HFF-Myc (cell line): ENCODE measurements at places on chromosomes 2 and 18.

DNA sequence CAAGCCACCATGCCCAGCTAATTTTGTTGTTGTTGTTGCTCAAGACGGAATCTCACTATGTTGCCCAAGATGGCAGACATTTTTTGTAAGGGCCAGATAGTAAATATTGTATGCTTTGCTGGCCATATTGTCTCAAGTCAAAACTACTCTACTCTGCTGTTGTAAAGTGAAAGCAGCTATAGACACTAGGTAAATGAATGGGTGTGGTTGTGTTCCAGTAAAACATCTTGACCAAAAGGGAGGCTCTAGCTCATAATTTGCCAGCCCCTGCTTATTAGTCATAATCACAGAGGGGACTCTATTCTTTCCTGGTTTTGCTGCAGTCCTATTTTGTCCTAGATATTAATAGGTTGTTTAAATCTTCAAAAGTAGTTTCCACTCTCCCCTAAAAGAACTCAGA is 24.5 kb downstream of the MAPRE3 start:
- no peak for DNase-seq

DNA sequence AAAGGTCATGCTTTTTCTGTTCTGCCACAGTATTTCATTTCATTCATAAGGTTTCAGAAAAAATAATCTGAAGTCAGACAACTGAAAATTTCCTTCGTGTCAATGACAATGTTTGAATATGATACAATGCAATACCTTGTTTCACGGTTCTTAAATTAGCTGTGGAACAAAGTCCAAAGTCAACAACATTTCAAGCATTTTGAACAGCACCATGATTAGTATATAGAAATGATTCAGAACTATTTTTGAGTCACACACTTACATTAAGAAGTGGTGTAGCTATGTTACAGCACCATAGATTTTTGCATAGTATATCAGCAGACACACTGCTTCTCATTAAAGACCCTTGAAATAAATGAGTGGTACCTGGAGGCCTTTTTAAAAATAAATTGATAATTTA is 178.3 kb upstream of the DSEL start:
- DNase-seq: no peak

- DNase-seq: no peak
Measured at GRCh38 chr2:71634567-71634966, 181.2 kb downstream of the DYSF start.

DNA sequence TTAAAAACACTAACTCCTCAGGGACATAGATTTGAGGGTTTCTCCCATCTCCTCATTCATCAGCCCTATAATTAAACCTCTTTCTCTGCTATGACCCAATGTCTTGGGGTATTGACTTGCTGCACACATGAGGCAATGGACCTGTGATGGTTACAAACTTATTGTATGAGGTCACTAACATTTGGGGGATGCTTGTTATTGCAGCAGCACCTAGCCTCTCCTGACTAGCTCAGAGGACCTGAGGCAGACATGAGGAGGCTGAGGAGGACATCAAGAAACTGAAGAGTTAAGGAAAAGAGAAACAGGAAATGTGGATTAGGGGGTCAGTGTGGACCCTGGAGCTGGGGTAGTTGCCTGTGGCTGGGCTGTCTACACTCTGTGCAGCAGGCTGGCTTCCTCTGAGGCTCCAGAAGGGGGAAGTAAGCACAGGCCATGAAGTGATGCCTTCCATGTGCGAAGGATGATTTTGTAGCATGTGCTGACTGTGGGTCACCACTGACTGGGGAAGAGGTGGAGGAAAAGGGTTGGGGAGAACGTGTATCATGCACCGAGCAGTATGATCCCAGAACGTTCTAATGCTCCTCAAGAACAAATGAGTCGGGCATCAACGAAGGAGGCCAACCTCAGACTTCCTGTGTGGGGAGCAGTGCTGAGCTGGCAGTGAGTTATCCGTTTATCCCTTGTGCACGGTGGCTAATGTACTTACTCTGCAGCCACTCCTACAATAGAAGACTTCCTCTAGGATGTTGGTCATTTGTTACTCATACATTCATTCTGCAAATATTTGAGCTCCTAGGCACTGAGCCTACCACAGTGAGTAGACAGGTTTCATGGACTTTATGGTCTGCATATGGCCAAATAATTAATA is 42.1 kb upstream of the RFX8 start:
- peak; percentile 87 for DNase-seq

DNA sequence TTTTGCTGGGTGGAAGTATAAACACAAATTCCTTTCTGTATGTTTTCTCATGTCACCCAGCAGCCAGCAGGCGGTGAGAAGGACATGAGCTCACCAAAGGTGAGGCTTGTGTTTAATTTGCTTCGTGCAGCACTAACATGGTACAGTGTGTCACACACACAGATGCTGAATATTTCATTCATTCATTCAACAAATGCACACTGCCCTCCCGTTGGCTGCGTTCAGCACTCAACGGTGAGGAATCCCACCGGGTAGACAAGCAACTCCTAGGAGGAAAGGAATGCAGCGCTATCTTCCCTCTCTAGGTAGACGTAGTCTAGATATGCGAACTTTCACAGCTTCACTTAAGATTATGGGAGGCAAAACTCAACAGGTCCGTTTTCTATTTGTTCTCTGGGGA is 85.1 kb downstream of the LONRF2 start:
- no peak for DNase-seq

- no peak for DNase-seq
Measured at GRCh38 chr18:27042177-27042576, 142.9 kb downstream of the CHST9 start.

DNA sequence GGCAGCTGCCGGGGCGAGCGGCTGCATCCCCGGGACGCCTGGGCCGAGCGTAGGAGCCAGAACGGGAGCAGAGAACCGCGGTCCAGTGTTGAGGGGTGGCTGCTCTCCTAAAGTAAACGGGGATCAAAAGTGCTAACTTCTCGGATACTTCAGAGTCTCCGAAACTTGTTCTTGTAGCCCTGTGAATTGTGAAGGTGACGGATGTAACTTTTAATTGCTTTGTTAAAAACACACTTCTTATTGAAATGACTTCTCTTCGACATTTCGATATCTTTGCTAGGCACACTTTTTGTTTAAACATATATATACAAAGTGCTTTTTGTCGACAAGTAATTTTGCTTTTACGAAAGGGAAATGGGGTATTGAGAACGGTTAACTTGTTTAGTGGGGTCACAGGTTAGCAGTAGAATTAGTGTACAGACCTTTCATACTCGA is 540 bp downstream of the ATP9B start:
- DNase-seq: no peak

DNA sequence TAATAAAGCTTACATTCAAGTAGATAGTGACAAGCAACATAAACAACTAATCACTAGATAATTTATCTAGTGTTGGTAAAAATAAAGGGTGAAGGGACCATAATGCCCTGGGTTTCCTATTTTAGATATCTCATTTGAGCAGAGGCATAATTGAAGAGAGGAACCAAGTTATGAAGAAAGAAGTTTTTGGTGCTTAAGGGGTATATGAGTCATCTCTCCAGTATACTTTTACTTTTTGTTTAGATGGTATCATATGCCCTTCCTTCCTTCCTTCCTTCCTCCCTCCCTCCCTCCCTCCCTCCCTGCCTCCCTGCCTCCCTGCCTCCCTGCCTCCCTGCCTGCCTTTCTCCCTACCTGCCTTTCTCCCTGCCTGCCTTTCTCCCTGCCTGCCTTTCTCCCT is 1053.5 kb upstream of the CELF4 start:
- DNase-seq: no peak

DNA sequence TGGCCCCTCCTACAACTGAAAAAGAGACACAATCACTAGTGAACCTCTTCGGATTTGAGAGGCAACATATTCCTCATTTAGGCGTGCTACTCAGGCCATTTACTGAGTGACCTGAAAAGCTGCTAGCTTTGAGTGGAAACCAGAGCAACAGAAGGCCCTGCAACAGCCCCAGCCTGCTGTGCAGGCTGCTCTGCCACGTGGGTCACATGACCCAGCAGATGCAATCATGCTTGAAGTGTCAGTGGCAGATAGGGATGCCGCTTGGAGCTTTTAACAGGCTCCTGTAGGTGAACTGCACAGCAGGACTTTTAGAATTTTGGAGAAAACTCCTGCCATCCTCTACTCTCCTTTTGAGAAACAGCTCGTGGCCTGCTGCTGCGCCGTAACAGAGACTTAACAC is 578.6 kb upstream of the RAB6C start:
- DNase-seq: no peak

GRCh38 chr2:76413436-76413835 is 702.7 kb upstream of the GCFC2 start:
- no peak for DNase-seq

DNA sequence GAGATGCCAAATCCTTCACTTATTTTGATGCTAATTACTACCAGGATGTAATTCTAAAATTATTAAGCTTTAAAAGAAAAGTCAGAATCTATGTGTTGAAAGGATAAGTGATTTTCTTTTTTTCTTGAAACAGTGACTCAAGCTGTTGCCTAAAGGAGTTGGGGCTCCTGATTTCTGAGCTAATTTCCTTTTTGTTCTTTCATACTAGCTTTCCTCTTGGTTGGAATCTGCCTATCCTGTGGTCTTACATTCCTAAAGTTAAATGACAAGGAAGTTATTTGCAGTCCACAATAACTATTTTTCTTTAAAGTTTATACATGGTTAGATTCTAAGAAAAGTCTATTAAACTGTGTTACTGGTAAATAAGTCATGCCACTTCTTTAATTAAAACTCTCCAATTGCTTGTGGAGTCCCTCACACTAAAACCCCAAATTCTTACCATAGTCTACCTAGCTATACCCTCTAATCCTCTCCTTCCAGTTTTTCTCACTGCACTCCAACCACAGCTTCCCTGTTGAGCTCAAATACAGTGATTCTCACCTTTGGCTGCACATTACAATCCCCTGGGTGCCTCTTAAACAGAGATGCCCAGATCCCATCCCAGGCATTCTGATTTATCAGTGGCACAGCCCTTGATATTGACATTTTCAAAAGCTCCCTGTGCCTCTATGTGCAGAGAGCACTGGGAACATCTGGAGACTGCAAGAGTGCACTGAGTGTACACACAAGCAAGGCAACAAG is 63.3 kb upstream of the EFEMP1 start:
- no peak for DNase-seq

DNA sequence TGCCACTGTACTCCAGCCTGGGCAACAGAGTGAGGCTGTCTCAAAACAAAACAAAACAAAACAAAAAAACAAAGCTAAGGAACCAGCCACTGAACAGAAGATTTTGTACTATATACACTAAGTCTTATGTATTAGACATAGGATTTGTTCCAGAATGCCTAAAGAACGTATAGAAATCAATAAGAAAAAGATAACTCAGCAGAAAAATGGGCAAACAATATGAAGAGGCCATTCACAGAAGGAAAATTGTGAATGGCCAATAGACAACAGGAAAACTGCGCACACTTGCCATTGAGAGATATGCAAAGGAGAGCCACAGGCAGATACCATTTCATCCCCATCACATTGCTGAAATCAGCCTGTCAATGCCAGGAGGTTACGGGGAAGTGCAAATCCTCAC is 14.9 kb upstream of the UBE2F start:
- no peak for DNase-seq

DNA sequence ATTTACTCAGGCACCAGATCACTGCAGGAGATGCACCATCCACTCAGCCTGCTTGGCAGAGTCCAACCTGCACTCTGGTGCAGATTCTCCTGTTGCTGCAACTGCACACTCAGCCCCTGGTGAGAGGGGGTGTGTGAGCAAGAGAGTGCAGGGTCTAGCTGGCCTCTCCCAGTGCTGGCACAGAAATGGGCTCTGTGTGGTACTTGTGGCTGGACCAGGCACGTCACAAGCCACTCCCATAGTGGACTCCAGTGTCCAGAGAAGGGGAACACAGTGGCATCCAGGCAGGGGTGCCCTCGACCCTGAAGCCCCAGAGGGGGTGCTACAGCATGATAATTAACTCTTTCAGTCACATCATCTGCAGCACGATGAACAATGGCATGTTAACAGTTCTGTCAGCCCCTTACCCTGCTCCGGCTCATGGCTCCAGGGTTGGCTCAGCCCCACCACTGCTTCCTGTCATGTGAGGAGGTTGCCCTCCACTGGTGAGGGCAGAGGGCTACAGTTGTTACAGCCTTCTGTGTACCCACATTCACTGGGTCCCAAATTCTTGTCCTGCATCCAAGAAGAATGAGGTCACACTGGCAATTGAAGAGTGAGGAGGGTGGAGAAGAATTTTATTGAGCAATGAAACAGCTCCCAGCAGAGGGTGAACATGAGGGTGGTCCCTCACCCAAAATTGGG is 135.7 kb downstream of the EVA1A start:
- DNase-seq: no peak

- no peak for DNase-seq
Measured at GRCh38 chr2:60095903-60096302, 457.6 kb downstream of the BCL11A start.

DNA sequence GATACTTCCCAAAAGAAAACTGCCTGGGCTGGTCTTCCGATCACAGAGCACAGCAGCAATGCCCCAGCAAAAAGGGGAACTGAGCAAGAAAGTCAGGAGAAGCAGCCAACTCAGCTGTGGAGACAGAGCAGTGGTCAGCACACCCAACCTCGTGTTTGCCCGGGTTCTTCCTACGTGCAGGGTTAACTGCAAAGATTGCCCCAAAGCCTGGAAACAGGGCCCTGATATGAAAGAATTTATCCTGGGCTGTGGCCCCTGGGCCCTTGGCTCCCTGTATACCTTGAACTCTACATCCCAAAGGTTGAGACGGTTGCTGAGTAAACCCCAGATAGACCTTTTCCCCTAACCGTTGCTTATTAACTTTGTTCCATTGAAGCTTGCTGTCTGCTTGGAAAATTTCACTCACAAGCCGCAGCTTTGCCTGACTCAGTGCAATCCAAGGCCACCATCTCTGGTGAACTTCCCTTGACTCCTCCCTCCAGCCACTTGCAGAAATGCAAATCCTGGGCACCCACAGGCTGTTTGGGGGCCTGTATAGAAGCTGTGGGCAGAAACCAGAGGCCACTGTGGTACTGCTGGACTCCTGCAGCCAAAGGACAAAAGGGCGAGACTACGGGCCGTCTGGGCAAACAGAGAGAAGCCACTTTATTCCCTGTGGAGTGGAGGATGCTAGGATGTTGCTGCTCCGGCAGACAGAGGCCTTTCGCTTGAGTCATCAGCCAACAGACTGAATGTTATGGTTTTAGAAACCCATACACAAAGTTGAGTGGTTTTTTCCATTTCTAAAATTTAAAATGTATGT is 18.2 kb downstream of the NRP2 start:
- DNase-seq: no peak
